ENCODE measurements at places on chromosomes 2 and 18. TPM values are rescaled to one million over a fixed set of nuclear protein-coding genes. Genes with fewer than 3 reads are reported as not detected.
A peak's percentile ranks its signal among the peaks of the same experiment; 100 is the strongest.

GREB1 gene
- total RNA-seq, result 2.3 TPM

PSMA8 gene
- not detected for total RNA-seq

TTC21B gene
- 25.8 TPM for total RNA-seq

STPG4 gene
- 0.77 TPM for total RNA-seq

DCC gene
- 4.5 TPM for total RNA-seq

LIMS3 gene
- total RNA-seq, result 2.4 TPM

CRYBA2 gene
- total RNA-seq, result not detected

RESP18 gene
- not detected for total RNA-seq

GRCh38 chr2:95669441-95669991 lies 77.7 kb downstream of the TRIM43 start:
- DNase-seq, result no peak

GRCh38 chr2:1916881-1917280 lies 172.6 kb upstream of the PXDN start:
- DNase-seq, result no peak

- DNase-seq, result no peak
Observed at GRCh38 chr18:12468445-12468844, 60.7 kb downstream of the PRELID3A start.

- DNase-seq, result no peak
Observed at GRCh38 chr2:191087311-191087710, 63.5 kb downstream of the STAT4 start.

- DNase-seq, result no peak
Observed at GRCh38 chr2:218188528-218188927, 21.8 kb upstream of the CXCR1 start.

DNA sequence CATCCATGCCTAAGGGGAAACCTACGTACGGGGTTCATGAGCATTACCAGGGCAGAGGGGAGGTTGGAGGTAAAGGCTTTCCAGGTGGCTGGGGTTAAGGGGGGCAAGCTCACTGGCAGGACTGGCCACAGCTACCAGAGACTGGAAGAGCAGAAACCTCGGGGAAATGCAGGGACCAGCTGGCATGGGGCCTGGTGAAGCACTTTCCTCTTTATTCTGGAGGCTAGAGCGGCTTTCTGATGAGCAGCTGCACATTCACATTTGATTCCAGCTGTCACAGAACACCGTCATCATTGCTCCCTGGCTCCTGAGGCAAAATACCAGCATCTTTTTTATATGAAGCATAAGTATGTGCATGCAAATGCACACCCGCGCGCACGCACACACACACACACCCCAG lies 28.7 kb upstream of the LRRC30 start:
- no peak for DNase-seq

- DNase-seq, result peak; percentile 20
Observed at GRCh38 chr2:239288951-239289511, 111.8 kb downstream of the HDAC4 start.

DNA sequence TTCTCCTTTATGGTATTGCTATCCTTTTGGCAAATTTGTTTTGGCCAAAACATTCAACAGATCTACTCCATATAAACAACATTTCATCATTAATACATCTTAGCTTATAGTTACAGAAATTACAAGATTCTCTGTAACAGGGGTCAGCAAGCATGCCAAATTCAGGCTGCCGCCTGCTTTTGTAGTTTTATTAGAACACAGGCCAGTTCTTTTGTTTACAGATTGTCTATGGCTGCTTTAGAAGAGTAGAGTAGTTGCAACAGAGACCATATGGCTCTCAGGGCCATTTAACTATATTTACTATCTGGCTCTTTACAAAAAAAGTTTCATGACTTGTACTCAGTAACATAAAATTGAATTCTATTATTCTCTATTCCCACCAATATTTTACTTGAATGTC lies 53.9 kb downstream of the LNPK start:
- no peak for DNase-seq

- no peak for DNase-seq
Observed at GRCh38 chr2:198715302-198715835, 742.4 kb downstream of the SATB2 start.

GRCh38 chr2:231001036-231001435 lies 5.1 kb downstream of the SPATA3 start:
- DNase-seq, result no peak
